ENCODE measurements at places on chromosomes 4 and X. TPM values are rescaled to one million over a fixed set of nuclear protein-coding genes. Genes with fewer than 3 reads are reported as not detected.

- DNase-seq = no peak
Measured at GRCh38 chr4:103050736-103051436, 25.7 kb downstream of the SLC9B2 start.

GRCh38 chr4:11130195-11130970, 298.3 kb downstream of the HS3ST1 start:
- peak; percentile 34 for DNase-seq

DNA sequence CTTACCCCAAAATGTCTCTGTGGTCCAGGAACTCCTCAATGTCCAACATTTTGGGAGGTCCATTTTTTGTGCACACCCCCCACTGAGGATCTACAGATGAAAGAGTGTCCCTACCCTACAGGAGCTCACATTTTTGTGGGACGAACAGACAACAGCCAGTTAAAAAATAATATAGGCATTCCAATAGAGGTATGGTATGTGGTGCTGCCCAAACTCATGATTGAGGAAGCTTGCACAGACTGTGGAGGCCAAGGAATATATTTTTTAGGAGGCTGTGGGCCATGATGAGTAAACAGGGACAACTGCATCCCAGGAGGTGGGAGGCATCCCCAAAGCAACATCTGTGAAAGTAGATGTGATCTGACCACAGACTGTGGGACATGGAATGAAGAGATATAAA, 181.0 kb upstream of the HCCS start:
- DNase-seq = no peak

- DNase-seq = no peak
Measured at GRCh38 chrX:122046815-122047214, 999.4 kb downstream of the GLUD2 start.

DNA sequence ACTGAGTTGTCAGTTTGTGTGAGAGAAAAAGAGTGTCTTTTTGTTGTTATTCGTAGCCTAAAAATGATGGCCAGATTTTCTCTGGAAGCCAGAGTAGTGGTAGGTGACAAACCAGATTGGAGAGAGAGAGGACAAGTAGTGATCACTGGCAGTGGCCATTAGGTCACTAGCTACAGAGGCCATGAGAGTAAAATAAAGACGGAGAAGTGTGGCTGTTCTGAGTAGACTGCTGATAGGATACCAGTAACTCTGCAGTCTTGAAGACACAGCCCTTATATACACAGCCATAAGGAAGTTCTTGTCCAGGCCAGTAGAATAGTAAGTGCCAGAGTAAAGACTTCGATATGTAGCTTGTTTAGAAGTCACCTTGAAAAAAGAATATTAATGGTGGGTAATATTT, 7.7 kb downstream of the SLC30A9 start:
- DNase-seq = no peak

DNA sequence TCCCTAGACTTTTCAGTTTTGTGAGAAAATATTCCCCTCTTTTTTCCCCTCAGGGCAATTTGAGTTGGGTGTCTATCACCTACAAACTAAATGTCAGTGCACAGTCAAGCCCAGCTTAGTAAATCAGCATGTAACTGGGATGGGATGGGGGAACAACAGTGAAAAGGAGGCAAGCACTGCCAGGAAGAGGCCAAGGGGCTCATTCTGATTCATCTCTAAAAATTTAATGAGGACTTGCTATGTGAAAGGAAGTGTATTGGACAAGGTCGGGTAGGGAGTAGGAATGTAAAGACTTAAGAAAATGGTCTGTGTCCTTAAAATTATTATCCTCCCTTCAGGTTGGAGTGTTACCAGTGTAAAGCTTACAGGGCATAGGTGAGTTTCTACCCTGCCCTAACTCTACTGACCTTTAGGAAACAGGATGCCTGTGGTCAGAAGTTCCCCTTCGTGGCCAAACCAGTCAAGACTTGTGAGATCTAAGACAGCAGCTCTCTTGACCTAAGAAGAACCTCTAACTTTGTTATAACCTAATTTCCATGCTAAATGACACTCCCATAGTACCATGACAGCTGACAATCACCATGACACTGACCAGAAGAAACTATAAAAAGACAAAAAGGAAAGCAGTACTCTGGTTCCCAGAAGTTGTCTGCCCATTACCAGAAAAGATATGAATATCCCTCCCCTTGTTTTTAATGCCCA, 194.4 kb upstream of the LDB2 start:
- DNase-seq = no peak

GRCh38 chr4:36198068-36198808, 46.1 kb downstream of the ARAP2 start:
- no peak for DNase-seq

GRCh38 chr4:3420606-3420955, 21.2 kb upstream of the HGFAC start:
- no peak for DNase-seq

DNA sequence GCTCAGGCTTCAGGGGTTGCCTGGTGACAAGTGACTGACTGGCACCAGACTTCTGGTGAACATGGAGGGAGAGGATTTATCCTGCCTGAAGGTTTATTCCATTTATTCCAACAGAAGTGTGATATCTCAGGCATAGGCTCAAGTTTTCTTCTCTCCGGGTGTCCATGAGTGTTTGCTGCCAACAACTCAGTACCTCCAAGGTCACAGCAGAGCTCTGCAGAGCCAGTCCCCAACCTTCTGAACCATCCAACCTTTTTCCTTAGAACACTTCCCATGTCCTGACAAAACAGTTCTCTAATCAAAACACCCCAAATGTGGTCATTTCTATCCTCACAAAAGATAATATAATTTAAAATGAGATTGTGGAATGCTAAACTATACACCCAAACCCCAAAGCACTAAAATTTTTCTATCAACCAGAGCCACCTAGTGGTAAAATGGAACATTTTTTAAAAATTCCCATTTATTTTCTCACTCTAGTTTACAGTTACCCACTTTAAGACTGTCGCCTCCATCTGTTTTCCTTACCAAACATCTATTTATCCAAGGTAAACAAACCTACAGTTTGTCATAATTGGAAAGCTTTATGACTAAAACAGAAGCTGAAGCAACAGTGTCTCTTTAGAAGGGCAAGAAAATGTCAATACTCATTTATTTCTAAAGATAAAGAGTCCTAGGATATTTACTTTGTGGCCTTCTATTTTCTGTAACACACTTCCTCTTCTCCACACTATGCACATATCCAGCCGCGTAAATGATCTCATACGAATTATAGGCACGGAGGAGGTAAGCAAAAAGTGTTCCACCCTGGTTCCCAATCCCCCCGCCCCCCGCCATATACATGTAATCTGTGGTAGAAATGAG, 39.5 kb downstream of the TMEM154 start:
- peak; percentile 43 for DNase-seq

GRCh38 chr4:166012129-166013030, 139.3 kb downstream of the TLL1 start:
- no peak for DNase-seq

DNA sequence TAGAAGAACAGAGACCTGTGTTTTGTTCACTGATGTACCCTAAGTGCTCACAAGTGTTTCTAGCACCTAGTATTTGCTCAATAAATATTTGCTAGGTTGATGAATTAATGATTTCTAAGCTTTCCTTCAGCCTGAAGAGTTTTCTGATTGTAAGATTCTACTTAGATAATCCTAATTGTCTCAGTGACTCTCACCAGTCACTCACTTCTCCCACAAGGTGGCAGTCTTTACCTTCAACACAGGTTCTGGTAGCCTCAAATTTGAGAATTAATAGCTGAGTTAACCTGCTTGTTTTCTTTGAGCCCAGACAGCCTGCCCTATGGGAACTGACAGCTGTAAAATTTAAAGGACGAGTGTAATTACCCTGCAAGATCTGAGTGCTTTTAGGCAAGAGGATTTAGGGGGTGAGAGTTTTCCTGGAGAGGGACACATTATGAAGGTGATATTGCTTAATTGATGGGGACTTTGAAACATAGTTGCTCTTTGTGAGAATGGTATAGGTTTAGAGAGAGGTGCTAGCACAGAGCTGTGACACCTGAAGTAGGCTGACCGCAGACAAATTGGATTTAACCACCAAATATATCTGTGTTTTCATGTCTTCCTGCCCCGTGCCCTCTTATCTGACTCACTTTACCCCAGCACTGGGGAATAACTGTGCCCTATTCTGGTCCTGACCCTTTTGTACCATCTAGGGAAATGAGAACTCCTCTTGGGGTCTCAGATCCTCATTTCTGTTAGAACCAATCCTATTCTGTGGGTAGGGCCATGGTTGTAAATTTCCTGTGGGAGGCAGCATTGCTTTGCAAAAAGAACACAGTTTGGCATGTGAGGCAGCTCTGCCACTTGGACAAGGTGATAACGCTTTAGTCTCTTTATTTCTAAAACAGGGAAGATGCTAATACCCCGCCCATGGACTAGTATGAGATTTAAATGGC, 27.7 kb downstream of the CD38 start:
- DNase-seq = peak; percentile 66

The HPSE gene
- total RNA-seq = 0.21 TPM

The TRMT10A gene
- 13.7 TPM for total RNA-seq

The ZDHHC15 gene
- total RNA-seq = 0.99 TPM

The TLR3 gene
- 2.8 TPM for total RNA-seq

The GYPE gene
- not detected for total RNA-seq

The VEGFC gene
- 13.0 TPM for total RNA-seq

The RHOXF2 gene
- total RNA-seq = not detected

The SSR4 gene
- total RNA-seq = 155 TPM

Measured in myocyte (in vitro differentiated cells).